ENCODE measurements at places on chromosomes 11 and 22.

DNA sequence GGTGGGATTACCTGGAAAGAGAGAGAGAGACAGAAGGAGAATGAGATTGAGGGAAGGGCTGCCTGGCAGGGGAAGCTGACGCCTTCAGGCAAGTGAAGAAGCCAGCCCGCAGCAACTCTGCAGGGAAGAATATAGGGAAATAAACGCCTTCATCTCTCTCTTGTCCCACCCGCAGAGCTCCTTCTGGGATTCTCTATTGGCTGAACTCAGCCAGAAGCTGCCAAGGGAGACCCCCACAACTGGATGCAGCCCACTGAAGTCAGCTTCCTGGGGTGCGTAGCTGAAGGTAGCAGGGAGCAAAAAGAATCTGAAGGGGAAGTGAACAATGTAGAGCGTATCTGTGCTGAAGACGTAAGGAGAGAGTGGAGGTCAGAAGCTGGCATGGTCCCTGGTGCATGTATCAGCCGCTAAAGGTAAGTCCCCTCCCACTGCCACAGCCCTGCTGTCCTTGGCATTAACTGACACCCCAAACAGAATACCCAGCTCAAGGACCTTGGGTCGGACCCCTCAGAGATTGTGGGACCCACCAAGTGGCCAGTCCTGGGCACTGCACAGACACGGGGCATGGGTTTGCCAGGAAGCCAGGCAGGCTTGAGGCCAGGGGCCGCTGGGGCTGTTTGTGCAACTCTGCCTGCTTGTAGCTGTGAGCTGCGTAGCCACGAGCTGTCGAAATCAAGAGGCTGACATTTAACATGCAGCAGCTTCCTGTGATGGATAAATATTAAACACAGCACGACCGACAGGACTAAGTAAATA, 469.9 kb downstream of the MN1 start:
- peaks cover 2% of the 10 kb centered on the region for H3K4me1 ChIP-seq
- no peaks in the 10 kb centered on the region for H3K36me3 ChIP-seq
- DNase-seq: no peak
- no peak overlapping the region for H3K4me3 ChIP-seq

- peaks cover 48% of the 10 kb centered on the region for H3K4me1 ChIP-seq
- no peaks in the 10 kb centered on the region for H3K27me3 ChIP-seq
- peak overlapping the region; percentile 95 for H3K4me3 ChIP-seq
- no peak for DNase-seq
Observed at GRCh38 chr22:37148742-37149665, 712 bp downstream of the IL2RB start.

GRCh38 chr22:19648419-19648929, 65.8 kb upstream of the SEPTIN5 start:
- H3K4me1 ChIP-seq: no peaks in the 10 kb centered on the region
- no peak overlapping the region for H3K27ac ChIP-seq
- peaks cover 45% of the 10 kb centered on the region for H3K27me3 ChIP-seq
- DNase-seq: no peak
- H3K36me3 ChIP-seq: peaks cover 5% of the 10 kb centered on the region

- H3K27me3 ChIP-seq: no peaks in the 10 kb centered on the region
- H3K4me3 ChIP-seq: no peak overlapping the region
- DNase-seq: no peak
- no peak overlapping the region for H3K27ac ChIP-seq
- H3K36me3 ChIP-seq: no peaks in the 10 kb centered on the region
- H3K4me1 ChIP-seq: no peaks in the 10 kb centered on the region
Observed at GRCh38 chr22:48753381-48753730, 1074.3 kb downstream of the BRD1 start.

DNA sequence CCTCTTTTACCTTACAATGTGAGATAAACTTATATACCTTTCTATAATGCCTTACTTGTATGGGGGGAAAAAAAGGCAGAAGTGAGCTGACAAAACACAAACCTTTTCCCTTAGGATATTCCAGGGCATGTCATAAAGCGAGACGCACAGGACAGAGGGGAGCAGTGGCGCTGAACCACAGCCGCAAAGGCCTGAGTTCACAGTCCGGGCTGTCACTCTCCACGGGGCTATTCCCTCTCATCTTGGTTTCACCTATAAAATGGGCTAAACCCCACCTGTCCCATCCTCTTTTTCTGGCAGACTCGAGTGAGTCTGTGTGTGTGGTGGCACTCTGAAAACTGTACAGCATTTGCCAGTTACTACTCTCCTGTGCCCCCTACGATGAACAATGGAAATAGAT, 14.4 kb upstream of the FXYD2 start:
- H3K4me3 ChIP-seq: no peak overlapping the region
- H3K27ac ChIP-seq: no peak overlapping the region
- H3K36me3 ChIP-seq: no peaks in the 10 kb centered on the region
- DNase-seq: peak; percentile 16
- peaks cover 12% of the 10 kb centered on the region for H3K4me1 ChIP-seq
- peaks cover 8% of the 10 kb centered on the region for H3K27me3 ChIP-seq

DNA sequence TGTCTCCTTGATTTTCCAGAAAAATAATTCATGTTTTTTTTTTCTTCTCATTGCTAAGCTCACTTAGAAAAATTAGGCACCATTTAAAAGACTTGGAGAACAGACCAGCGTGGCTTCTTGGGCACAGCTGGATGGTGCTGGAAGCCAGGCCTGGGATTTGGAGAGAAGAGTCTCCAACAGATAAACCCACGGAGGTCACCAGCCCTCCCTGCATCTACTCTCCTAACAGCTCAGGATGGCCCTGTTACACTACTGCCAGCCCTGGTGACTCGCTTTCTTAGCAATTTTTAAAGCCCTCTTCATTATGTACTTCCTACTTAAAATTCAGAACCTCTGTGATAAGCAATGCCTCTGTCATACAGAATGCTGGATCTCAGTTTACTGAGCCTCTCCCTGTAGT, 1.7 kb downstream of the PTH start:
- no peak overlapping the region for H3K27ac ChIP-seq
- DNase-seq: no peak
- H3K4me1 ChIP-seq: no peaks in the 10 kb centered on the region

GRCh38 chr11:35144136-35144741, 5.3 kb downstream of the CD44 start:
- H3K4me3 ChIP-seq: peak overlapping the region; percentile 80
- peak overlapping the region; percentile 89 for H3K27ac ChIP-seq
- H3K36me3 ChIP-seq: peaks cover 50% of the 10 kb centered on the region
- peaks cover 74% of the 10 kb centered on the region for H3K4me1 ChIP-seq
- H3K27me3 ChIP-seq: no peaks in the 10 kb centered on the region

DNA sequence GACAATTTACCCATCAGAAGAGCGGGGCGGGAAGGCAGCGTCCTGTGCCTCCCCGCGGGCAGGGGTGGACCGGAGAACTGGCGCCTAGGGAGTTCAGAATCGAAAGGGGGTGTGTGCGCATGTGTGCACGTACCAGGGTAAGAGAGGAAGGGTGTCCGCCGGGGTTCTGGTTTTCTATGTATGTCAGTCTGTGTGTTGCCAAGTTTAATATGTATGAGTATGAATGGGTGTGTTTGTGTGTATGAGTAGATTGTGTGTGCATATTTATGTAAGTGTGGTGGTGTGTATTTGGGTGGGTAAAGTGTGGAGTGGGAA, 2.0 kb downstream of the KCNC1 start:
- H3K4me1 ChIP-seq: peaks cover 2% of the 10 kb centered on the region
- no peak for DNase-seq
- H3K27me3 ChIP-seq: peaks cover 50% of the 10 kb centered on the region
- H3K27ac ChIP-seq: peak overlapping the region; percentile 15

GRCh38 chr11:134513585-134514120, 101.6 kb upstream of the B3GAT1 start:
- no peak overlapping the region for H3K4me3 ChIP-seq
- peak; percentile 12 for DNase-seq
- H3K27me3 ChIP-seq: no peaks in the 10 kb centered on the region
- no peak overlapping the region for H3K27ac ChIP-seq
- no peaks in the 10 kb centered on the region for H3K4me1 ChIP-seq

DNA sequence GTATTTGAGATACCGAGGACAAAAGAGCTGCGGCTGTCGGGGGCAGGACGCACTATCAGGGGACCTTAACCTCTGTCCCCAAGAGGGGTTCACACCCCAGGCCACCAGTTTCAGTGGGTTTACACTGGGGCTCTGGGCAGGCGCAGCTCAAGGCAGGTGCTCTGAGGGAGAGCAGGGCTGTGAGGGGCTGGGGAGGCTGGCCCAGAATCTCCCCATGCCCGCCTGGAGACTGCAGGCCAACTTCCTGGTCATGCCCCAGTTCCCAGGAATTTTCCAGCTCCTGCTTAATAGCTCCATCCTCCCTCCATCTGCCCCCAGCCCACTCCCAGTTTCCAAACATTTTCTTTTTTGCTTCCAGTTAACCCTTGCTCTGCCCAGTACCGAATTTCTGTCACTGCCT, 7.6 kb upstream of the PGA3 start:
- no peak overlapping the region for H3K27ac ChIP-seq
- no peak for DNase-seq
- H3K4me1 ChIP-seq: no peaks in the 10 kb centered on the region
- H3K4me3 ChIP-seq: no peak overlapping the region
- no peaks in the 10 kb centered on the region for H3K36me3 ChIP-seq
- peaks cover 21% of the 10 kb centered on the region for H3K27me3 ChIP-seq

DNA sequence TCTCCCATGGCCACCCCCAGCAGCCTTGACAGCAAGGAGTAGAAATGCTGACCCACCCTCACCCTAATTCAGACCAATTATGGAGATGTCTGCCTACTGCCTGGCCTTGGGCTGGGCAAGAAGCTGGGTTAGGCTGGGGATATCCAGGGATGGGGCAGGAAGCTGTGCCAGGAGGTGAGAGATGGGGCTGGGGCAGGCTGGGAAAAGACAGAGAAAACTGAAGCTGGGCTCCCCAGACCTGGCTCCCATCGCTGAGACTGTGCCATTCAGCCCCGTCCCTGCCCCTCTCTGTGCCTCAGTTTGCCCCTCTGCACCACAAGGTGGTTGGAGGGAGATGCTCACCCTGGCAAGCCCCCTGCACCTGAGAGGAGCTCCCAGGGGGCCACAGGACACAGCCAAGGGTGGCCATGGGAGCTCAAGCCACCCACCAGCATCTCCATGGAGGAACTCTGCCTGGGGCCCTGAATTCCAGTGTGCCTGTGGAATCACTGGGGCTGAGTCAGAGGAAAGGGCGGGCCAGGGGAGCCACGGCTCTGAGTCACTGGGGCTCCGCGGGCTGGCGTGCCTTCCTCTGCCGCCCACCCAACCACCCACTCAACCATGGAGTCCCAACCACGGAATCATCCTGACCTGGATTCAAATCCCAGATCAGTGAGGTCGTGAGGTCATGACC, 6.0 kb upstream of the CARD10 start:
- no peak overlapping the region for H3K27ac ChIP-seq
- peaks cover 35% of the 10 kb centered on the region for H3K27me3 ChIP-seq

DNA sequence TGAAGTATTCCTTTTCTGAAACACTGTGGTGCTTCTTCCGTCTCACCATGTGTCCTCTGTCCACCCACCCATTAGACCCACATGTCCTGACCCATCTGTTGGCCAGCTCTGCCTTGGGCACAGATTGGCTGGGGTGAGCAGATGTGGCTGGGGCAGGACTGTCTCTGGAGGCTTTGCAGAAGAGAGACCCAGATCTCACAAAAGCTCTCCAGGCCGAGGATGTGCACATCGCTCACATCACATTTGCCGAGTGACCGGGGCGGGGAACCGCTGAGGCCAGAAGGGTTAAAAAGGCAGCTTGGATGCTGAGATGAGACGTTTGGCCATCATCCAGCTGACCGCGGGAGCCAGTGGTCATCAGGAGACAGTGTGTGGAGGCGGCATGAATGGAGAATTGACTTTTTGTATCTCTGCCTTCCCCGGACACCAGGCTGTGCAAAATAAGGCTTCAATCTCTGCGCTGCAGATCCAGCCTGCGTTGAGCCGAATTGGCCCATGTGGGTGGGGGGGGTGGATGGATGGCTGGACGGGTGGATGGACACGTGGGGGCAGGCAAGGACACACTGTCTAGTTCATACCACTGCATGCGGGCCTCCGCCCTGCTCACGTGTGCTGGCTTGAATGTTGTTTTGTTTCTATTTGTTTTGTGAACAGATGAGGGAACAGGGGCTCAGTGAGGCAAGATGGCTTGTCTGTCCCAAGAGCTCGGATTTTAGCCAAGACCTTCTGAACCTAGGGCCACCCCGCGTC, 6.1 kb downstream of the IFITM10 start:
- H3K36me3 ChIP-seq: peaks cover 4% of the 10 kb centered on the region
- H3K27ac ChIP-seq: no peak overlapping the region
- DNase-seq: peak; percentile 17
- H3K4me3 ChIP-seq: no peak overlapping the region
- peaks cover 1% of the 10 kb centered on the region for H3K4me1 ChIP-seq

DNA sequence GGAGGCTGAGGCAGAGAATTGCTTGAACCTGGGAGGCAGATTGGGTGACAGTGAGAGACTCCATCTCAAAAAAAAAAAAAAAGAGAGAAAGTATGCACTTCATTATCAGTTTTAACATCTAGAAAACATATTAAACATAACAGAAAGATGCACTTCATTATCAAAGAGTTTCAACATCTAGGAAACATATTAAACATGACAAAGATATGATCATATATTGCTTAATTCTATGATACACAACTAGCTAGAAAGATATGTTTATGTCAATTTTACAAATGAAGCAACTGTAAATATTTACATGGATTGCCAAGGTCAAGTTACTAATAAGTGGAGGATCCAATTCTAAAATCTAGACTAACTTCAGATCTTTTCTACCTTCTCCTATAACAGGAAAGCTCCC, 50.4 kb upstream of the CTSC start:
- H3K27ac ChIP-seq: no peak overlapping the region
- no peak for DNase-seq
- H3K27me3 ChIP-seq: no peaks in the 10 kb centered on the region
- peaks cover 8% of the 10 kb centered on the region for H3K36me3 ChIP-seq
- peaks cover 3% of the 10 kb centered on the region for H3K4me1 ChIP-seq
- H3K4me3 ChIP-seq: no peak overlapping the region

DNA sequence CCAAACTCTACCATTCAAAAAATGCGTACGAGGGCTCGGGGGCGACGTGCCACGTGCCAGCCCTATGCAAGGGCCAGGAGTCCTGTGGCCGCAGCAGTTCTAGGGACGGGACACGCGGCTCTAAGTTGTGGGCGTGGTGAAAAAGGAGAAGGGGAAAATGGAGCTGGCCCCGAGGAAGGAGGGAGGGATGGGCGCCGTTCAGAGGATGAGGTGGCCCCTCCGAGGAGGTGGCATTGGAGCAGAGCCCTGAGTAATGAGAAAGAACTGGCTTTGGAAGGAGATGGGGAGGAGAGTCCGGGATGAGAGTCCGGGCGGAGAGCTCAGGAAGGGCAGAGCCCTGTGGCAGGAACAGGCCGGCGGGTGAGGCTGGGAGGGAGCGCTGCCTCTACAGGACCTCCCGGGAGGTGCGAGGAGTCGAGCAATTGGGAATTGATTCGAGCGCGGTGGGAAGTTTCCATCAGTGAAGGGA, 21.0 kb downstream of the OTUB1 start:
- DNase-seq: no peak
- H3K4me1 ChIP-seq: peaks cover 5% of the 10 kb centered on the region
- no peak overlapping the region for H3K27ac ChIP-seq
- peaks cover 10% of the 10 kb centered on the region for H3K36me3 ChIP-seq

DNA sequence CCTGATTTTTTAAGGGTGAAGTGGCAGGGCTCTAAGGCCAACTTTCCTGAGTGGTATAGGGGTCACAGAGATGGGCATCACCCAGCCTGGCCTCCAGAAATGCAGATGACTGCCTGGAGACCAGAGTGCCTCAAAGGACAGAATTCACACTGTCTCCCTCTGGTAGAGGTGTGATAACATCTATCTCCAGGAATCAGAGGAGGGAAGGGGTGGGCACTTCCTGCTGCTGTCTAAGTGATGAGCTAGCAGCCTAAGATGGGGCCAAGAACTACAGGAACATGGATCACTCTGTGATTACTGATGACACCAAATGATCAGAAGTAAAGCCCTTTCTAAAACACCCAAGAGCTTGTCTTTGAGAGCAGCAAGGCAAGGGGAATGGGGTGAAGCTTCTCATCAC, 61.9 kb downstream of the C11orf58 start:
- no peak for DNase-seq
- no peak overlapping the region for H3K4me3 ChIP-seq
- H3K36me3 ChIP-seq: no peaks in the 10 kb centered on the region
- H3K4me1 ChIP-seq: no peaks in the 10 kb centered on the region
